T-helper 2 cell (primary cell): ENCODE measurements at places on chromosomes 13 and 19.

DNA sequence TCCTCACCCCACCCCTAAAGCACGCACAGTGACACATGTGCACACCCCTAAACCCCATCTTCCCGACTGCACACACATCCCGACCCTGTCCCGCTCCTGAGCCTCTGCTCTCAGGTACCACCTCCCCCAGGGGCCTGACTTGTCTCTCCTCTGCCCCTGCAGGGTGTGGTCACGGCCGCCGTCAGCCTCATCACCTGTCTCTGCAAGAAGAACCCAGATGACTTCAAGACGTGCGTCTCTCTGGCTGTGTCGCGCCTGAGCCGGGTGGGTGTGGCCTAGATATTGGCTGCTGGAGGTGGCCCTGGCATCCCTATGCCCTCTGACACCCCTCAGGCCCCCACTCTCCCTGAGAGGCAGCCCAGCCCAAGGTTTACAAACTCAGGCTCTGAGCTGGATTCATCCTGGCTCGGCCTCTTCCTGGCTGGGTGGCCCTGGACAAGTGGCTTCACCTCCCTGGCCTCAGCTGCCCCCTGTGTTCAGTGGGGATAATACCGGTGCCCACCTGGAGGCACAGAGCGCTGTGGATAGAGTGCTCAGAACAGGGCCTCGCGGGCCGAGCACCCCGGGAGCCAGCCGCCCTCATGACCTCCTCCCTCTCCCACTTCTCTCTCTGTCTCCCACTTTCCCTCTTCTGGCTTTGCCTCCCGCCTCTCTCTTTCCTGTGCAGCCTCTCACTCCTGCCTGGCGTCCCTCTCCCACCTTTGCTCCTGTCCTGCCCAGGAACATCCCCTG, 20.1 kb downstream of the FUZ start:
- DNase-seq, result no peak

DNA sequence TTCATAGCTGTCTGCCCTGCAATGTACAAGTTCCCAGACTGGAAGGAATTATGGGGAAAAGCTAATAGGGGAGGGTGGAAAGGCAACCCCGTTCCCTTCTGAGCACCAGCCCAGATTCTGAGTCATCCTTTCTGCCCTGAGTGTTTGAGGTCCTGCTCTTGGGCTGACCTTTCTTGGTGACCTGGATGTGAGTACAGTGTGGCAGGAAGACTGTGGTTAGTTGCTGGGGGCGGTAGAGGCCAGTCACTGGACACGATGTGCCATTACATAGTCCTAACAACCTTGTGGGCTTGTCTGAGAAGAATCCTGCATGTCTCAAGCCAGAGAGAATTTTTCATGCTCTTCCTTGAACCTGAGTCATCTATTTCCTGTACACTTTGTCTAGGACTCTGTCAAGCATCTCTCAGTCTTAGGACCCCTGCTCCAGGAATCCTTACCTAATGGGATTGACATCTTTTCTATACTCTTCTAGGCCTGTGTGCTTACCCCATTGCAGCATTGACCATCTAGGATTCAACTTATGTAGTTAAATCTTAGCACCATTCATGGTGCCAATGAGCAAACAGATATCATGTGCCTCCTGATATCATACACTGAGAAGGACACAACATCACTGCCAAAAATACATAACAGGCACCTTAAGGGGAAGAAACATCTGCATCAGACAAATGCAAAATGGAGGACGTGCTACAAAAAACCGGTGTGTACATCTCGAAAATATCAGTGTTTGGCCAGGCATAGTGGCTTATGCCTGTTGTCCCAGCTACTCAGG, 8.1 kb upstream of the ANGPTL4 start:
- no peak for DNase-seq

DNA sequence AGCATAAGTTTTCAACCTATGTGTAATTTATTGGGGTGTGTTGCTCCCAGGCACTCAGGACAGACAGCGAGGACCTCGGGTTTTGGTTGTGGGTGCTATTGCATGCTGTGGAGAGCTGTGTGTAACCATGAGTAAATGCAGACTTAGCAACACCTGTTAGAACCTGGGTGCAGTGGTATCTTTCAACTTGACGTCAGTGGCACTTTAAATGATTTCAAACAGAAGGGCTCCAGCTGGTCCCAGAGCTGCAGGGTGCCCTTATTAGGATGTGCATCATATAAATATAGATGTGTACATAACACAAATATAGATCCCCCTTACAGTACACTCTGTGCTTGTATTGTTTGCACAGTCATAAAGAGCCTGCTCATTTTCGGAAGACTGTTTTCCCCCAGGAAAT, 228.3 kb upstream of the IRS2 start:
- no peak for DNase-seq

DNA sequence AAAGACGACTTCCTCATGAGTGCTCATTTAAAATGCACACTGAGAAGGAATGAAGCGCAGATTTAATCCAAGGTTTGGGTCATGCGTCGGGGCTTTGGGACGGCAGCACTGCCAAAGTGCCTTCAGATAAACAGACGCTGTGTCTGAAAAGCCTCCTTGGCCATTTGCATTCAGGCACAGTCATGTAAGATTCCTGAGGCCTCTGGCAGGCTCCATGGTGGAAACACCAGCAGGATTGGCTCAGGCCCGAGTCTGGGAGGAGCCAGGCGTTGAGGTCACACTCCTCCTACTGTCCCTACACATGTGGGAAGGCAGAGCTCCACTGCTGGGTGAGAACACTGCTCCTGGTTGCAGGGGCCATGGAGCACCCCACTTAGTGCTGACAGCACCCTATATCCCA, 113.3 kb upstream of the KL start:
- DNase-seq, result no peak

DNA sequence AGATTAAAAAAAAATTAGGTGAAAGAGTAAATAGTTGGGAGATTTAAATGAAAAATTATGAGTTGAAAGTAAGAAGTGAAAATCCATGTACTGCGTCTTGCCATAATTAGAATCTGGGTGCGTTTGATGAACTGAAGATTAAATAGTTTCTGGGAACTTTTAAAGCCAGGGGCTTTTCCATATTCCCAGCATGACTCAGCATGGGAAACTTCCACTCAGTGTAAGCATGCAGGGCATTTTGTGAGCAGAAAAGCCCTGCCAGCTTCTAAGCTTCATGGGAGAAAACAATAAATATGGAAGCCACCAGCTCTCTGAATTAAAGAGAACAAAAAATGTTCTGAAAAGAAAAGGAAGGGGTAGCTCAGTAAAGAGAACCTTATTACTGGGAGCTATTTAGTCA, 62.0 kb upstream of the EDNRB start:
- no peak for DNase-seq

GRCh38 chr19:8722032-8722431, 598 bp downstream of the OR2Z1 start:
- no peak for DNase-seq

- DNase-seq, result peak; percentile 2
These were observed 1708.9 kb downstream of the SLITRK5 start for GRCh38 chr13:89380101-89380500.

DNA sequence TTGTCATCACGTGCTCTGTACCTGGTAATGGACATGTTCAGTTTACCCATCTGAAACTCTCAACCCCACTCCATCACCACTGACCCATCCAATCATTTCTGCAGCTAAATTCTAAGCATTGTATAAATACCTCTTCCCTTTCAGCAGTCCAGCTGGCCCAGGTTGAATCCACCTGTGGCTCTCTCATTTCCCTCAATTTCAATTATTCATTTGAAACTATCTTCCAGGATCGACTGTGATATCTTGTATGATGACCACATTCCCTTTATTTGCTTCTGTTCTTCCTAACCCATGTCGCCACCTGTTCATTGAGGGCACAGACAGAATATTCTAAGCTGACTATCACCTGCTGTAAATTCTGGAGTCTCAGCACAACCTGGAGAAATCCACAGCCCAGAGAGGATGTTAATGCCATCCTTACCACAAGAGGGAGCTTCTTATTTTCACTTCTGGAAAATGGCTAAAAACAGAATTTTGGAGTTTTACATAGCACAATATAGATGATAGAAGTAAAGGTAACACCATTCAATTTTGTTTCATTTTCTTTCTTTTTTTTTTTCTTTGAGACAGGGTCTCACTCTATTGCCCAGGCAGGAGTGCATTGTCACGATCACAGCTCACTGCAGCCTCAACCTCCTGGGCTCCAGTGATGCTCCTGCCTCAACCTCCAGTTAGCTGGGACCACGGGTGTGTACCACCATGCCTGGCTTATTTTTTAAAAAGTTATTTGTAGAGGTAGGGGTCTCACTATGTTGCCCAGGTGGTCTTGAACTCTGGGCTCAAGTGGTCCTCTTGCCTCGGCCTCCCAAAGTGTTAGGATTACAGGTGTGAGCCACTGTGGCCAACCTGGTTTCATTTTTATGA, 38.6 kb downstream of the ZNF823 start:
- peak; percentile 23 for DNase-seq

DNA sequence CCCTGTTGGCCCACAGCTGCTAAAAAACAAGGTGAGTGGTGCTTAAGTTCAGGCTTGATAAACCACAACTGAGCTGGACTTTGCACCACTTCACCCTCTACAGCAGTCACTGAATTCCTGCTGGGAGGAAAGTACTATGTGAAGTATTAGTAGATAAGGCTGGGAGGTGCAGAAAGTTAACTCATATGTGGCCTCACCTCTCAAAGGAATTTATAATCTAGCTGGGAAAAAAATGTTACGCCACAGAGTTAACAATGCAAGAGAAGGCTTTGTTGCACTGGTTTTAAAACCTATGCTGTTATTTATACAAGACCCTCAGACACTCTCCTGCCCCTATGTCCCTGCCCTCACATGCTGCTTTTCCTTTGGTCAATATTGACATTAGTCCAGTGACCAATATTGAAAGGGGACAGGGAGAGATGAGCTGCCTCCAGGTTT, 60.9 kb downstream of the LIG4 start:
- no peak for DNase-seq

DNA sequence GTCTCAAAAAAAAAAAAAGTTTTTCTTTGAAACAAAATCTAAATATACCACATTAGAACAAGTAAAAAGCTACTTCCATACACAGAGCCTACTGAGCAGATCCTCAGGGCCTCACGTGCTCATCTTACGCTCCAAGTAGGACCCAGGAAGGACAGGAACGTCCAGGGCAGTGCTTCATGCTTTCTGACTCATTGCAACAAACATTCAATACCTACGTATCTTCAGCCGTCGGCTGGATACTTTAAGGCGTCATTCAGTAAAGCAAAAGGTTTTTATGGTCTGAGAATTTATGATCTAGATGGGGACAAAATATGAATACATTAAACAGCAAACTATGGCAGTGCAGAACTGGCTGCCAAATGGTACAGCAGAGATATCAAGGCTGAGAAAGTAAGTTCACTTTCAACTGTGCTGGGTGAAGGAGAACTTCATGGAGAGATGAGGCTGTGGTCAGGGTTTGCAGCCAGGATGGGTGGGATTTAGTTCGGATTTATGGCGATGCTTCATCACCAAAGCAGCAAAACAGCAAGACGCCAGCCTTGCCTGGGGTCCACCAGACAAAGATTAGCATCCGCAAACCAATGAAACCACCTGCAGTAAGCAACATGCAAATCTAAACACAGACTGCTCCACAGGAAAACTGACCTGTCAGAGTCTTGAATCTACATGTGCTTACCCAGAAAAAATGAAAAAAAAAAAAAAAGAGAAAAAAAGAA, 20.5 kb downstream of the CARS2 start:
- no peak for DNase-seq

DNA sequence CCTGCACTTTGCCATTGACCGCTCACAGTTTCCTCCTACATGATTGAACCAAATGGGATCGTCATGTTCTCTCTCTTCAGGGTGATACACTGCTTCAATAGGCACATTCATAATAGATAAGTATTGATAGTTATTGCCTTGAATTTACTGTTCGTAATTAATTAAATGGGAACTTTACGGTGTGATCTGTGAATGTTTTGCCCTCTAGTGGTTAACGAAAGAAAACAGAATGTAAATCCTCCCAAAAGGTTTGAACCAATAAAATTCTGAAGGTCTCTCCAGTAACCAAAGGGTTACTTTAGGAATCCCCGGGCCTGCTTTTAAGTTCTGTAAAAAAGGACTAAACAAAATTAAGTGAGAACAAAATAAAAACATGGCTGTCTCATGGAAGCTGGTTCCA, 389.3 kb downstream of the DACH1 start:
- DNase-seq, result no peak

- no peak for DNase-seq
These were observed 44.8 kb downstream of the TSSK6 start for GRCh38 chr19:19470579-19470978.

DNA sequence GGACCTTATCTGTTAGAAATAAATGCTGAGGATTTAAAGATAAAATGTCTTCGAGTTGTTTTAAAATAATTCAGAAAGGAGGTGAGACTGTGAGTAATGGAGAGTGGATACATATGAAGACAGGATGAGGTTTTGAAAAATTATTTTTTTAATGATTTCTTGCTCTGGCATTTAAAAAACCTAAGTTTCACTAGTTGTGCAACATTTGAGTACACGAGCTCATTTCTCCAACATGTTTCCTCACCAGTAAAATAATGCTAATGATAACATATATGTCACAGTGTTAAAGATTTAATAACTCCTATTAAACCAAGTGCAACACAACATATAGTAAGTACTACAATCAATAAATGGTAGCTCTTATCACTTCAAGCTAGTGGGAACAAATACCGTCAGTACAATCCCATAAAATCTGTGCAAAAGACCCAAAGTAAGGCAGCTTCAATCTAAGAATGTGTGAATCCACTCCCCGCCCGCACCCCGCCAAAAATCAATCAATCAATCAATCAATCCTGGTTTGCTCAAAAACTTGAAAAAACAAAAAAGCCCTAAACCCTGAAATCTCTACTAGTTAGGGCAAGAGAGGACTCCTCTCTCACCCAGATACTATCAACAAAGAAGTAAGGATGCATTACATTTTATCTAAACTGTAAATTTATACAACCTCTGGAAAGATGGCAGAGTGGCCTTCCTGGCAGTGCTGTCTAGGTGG, 1.3 kb downstream of the ALG5 start:
- no peak for DNase-seq

- no peak for DNase-seq
These were observed 39.3 kb upstream of the GAS6 start for GRCh38 chr13:113902986-113903775.

DNA sequence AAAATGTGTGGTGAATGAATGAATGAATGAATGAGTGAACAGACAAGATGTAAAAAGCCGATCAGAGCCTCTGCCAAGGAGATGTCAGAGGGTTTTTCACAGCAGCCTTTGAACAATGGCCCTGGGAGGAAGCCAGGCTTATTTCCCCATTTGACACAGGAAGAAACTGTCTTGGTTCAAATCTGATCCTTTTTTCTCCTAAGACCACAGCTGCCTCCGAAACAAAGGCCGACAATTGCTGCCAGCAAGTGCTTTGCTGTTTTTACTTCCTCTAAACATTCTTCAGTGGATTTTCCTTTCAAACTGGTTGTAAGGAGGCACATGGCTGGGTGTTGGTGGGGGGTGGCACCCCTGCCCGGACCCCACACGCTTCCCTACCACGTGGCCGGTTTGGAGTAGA, 44.2 kb upstream of the HOMER3 start:
- no peak for DNase-seq

DNA sequence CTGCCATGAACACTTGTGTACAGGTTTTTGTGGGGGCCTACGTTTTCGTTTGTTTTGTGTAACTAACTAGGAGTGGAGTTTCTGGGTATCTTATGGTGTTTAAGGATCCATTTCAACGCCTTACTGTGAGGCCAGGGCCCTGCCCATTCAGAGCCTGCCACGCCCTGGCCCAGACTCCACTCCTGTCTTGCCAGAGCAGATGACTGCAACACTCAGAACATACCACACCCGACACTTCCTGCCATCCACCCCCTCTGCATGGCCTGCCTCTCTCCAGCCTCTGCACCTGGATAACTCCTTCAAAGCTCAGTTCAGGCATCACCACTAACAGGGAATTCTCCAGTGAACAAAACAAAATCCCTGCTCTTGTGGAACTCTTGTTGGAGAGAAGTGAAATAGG, 43.2 kb downstream of the RGCC start:
- no peak for DNase-seq

- DNase-seq, result peak; percentile 89
These were observed 441 bp upstream of the ZNF559 start for GRCh38 chr19:9323557-9323918.
